Trophoblast cell (in vitro differentiated cells and primary cell): ENCODE measurements at places on chromosomes 5 and 9.

GRCh38 chr5:14343376-14343775 lies 200.2 kb downstream of the TRIO start:
- H3K27ac ChIP-seq = no peak overlapping the region
- H3K4me3 ChIP-seq = no peak overlapping the region
- H3K4me1 ChIP-seq = no peaks in the 10 kb centered on the region
- DNase-seq = no peak

- no peaks in the 10 kb centered on the region for H3K36me3 ChIP-seq
- H3K4me1 ChIP-seq = no peaks in the 10 kb centered on the region
- DNase-seq = peak; percentile 54
Observed at GRCh38 chr9:107707428-107707837, 217.9 kb upstream of the KLF4 start.

DNA sequence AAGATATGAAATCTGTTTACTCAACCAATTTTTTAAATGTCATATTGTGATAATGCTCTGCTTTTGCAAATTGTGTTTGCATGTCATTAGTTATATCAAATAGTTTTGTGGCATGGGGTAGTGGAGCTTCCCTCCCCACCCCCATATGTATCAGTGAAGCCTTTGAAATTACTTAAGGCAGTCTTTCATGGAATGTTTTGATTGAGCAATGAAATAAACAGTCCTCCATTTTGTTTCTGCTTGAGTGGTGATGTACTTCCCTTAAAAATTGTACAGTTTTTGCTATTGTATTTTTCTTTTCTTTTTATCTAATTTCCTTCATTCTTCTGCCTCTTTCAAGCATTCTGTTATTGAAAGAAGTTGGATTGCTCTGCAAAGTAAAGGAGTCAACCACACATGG lies 3.5 kb downstream of the SOWAHA start:
- H3K27ac ChIP-seq = no peak overlapping the region
- no peak overlapping the region for H3K4me3 ChIP-seq
- peaks cover 12% of the 10 kb centered on the region for H3K4me1 ChIP-seq
- H3K36me3 ChIP-seq = peaks cover 4% of the 10 kb centered on the region
- DNase-seq = no peak

DNA sequence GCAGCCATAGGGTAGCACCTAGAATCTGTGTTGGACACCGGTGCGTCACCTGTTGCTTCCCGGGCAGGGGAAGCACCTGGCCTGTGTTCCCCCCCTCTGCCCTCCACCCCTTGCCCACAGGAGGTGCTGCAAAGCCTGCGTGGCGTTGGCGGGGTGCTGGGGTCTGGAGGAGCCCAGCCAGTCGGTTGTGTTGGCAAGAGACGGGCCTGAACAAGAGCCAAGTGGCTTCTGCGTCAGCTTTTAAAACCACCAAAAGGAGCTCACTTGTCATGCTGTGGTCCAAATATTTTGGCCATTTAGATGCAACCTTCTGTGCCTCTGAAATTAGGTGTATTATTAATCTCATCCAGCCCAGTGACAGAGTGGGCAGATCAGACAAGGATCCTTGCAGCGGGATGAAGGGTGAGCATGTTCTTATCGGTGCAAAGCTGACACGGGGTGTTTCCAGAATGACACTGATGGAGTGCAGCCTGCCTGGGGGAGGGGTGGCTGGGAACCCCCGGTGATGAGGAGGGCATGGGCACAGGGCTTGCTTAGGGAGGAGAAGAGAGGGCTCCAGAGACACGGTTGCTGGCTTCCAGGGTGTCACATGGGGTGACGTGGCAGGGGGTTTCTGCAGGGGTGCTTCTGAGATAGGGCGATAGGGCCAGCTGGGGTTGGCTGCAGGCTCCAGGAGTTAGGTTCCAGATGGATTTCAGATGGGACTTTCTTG lies 9.7 kb upstream of the RXRA start:
- no peaks in the 10 kb centered on the region for H3K36me3 ChIP-seq
- no peak overlapping the region for H3K27ac ChIP-seq
- no peak overlapping the region for H3K4me3 ChIP-seq
- H3K4me1 ChIP-seq = peaks cover 24% of the 10 kb centered on the region

DNA sequence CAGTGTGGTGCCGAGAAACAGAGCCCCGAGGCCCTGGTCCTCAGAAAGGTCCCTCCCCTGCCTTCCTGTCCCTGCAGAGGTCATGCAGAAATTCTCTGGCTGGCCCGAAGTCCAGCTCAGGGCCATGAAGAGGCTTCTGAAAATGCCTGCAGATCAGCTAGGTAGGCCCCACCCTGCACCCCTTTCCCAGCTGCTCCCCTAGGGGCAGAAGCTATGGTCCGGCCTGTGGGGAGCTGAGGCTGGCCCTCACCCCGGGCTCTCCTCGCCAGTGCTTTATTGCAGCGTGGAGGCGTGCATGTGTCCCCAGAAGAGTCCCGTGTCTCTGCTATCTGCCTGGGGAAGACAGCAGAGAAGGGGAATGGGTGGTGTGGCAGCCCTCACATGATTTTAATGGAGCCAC lies 19.9 kb downstream of the REXO4 start:
- peaks cover 6% of the 10 kb centered on the region for H3K36me3 ChIP-seq
- H3K4me3 ChIP-seq = no peak overlapping the region
- H3K27me3 ChIP-seq = no peaks in the 10 kb centered on the region

- H3K4me1 ChIP-seq = peaks cover 14% of the 10 kb centered on the region
- DNase-seq = peak; percentile 49
- H3K36me3 ChIP-seq = no peaks in the 10 kb centered on the region
- H3K27ac ChIP-seq = no peak overlapping the region
- H3K4me3 ChIP-seq = peak overlapping the region; percentile 78
Observed at GRCh38 chr9:110048976-110049698, 158.8 kb downstream of the C9orf152 start.
